Pons (tissue), 1 donor: ENCODE measurements at places on chromosomes 3 and 15.

- no peak for DNase-seq
These were observed 9.6 kb downstream of the CCR8 start for GRCh38 chr3:39339086-39339485.

DNA sequence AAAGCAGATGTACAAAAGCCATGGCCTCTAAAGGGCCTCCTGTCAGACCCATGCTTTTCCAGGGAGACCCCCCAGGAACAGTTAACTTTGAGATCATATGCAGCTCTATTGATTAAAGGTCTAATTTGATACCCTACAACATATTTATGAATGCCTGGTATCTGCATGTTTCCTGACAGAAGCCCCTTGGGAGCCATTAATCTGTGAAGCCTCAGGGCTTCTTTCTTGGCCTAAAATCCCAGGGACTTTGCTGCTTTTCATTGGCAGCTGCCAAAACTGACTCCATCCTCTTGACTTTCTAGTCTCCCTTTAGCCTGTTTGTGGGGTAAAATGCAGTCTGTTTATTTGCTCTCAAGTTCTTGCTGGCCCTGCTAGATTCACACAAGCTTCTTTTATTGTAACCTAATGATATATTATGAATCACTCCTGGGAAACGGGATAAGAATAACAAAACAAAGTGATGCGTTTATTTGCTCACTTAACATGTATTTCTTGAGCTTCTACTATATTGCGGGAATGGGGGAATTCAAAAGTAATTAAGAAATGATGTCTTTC is 257.0 kb downstream of the LSAMP start:
- no peak for DNase-seq

GRCh38 chr3:10702961-10703740 is 112.9 kb upstream of the SLC6A11 start:
- DNase-seq: peak; percentile 22

DNA sequence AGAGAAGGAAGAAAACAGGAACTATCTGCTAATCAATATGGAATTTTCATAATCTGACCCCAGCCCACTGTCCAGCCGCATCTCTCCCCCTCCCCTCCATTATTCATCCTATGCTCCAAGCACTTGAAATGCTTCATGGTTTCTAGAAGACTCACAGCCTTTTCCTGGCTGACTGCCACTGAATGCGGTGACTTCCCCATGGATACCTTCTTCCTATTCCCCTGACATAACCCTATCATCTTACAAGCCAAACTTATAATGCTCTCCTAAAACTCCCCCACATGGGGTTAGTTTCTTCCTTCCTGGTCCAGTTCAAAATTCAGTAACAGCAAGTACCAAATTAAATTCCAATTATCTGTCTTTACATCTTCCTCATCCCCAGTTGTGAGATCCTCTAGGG is 31.2 kb upstream of the PTX3 start:
- DNase-seq: no peak

DNA sequence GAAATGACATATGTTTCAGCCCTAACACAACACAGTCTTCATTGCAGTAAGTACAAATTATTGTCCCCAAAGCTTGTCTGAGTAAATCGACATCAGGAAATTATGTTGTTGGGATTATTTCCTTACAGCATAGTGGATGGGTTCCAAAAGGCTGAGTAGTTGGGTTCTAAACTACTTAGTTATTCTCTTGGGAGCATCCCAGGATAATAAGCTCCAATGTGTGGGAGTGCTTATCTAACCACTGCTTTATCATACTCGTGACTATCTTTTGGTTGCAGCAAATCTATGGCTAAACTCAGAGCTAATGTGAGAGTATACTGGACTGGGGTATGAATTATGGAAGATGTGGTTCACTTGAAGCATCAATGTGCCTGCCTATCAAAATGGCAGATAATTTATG is 128.5 kb downstream of the RBMS3 start:
- DNase-seq: no peak

DNA sequence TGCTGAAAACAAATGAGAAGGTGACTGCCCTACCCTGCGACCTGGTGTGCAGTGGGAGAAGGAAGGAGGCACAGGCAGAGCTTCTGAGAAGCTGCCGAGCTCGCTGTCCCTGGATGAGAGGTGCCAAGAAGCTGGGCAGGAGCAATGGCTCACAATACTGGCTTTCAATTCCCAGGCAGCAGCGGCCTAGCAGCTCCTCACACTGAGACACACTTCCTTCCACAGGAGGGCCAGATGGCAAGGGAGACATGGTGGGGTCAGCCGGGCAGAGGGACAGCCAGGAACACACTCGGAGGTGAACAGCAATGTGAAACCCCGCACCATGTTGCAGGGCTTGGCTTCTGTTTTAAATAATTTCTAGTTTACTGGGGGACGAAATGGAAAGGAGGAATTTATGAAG is 314.6 kb downstream of the EPHB1 start:
- no peak for DNase-seq

DNA sequence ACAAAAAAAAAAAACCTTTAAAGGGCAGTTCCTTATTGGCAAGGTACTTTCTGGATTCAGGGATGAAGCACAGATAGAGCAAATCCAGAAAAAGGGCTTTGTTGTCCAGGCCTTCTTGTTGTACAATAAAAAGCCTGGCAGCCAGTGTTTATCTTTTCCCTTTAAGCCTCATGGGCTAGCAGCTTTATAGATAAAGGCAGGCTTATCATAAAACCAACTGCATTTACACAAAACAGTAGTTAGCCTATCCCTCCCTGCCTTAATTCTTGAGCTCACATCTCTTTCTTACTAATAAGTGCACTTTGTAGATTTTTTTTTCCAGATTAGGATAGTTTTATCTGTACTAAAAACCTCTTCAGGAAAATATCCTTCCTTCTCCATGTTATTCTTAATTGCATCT is 662.8 kb upstream of the CCDC54 start:
- DNase-seq: no peak

GRCh38 chr3:137642831-137643230 is 121.3 kb upstream of the SOX14 start:
- no peak for DNase-seq

GRCh38 chr3:159856590-159857104 is 132.0 kb upstream of the IL12A start:
- DNase-seq: no peak

DNA sequence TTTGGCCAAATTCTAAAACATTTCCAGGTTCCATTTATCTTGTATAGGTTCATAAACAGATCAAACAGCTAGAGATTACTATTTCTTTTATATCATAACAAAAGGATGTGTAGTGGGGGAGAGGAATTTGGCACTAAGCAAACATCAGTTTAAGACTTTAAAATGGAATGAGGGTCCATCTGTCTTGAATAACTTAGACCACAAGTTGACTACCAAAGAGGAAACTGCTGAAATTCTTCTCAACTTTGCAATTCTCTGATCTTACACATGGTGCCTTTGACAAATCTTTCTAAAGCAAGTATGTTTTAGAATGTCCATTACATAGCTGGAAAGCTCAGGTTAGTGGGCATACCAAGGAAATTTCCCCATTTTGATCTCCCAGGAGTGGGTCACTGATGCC is 140.5 kb upstream of the ADAMTS9 start:
- no peak for DNase-seq
